ENCODE measurements at places on chromosomes 2 and 18.

GRCh38 chr2:140947236-140947635 lies 1183.6 kb downstream of the LRP1B start:
- no peak for DNase-seq

DNA sequence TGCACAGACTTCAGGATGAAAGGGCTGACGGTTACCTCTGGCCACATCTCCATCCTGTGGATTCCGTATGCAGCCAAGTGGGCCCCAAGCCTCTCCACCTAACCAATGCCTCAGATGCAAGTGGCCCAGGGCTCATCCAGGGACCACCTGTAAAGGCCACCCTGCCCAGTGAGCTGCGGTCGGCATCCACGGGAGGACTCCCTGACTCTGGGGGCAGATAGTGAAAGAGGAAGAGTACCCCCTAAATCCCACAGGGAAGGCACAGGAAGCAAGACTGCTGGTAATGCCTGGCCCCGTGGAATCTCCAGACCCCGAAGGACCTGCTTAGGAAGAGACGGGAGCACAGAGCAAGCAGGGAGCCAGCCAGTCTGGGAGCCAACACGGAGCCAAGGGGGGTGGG lies 11.2 kb upstream of the TPO start:
- DNase-seq: no peak

GRCh38 chr2:120318626-120319025 lies 27.3 kb upstream of the INHBB start:
- DNase-seq: no peak

DNA sequence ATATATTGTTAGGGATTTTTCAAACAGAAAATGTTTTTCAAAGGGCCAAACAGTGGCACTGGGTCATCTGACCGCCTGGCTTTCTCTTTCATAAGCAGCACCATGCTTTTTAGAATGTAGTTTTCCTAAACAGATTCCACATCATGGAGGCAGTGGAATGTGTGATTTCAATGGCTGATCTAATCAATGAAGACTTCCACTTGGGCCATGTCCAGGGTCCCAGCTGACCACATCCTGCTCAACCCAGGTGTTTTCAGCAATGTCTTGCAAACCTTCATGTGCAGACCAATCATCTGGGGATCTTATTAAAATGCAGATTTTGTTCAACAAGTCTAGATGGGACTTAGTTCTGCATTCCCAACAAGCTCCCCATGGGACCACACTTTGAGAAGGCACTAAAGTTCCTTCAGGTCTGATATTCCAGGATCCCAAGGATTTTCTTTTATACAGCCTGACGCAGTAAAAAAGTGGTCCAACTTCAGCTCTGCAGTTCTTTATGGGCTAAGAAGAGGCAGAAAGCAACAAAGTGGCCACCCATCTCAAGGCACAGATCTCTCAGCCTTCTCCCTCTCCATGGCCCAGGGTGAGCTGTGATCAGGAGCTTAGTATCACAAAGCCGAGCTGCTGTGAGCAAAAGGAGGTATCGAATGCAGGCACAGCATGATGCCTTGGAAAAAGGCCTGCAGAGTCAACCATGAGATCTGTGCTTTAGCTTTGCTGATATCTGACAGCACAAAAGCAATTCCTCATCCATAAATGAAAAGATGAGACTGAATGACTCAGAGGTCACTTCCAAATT lies 3.7 kb downstream of the ALKAL2 start:
- no peak for DNase-seq

GRCh38 chr2:40435426-40436092 lies 16.3 kb downstream of the SLC8A1 start:
- DNase-seq: no peak

- no peak for DNase-seq
Measured at GRCh38 chr2:67510745-67511144, 113.6 kb downstream of the ETAA1 start.

DNA sequence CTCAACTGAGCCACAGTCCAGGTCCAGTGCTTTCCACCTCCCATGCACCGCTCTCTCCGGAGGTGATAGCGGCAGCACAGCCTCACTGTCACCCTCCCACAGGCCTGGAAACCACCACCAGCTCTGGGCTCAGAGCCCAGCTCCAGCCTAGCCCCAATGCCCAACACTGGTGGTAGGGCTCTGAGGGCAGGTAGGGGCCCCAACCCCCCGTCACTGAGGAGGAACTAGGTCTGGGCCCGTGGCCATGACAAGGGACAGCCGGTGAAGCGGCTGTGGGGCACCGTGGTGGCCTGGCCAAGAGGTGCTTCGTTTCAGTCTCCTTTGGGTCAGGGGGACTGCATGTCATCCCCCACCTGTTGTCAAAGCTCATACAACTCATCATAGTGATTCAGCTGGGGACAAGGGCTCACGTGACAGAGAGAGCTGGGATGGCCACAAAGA lies 5.5 kb upstream of the TMEM214 start:
- DNase-seq: no peak

DNA sequence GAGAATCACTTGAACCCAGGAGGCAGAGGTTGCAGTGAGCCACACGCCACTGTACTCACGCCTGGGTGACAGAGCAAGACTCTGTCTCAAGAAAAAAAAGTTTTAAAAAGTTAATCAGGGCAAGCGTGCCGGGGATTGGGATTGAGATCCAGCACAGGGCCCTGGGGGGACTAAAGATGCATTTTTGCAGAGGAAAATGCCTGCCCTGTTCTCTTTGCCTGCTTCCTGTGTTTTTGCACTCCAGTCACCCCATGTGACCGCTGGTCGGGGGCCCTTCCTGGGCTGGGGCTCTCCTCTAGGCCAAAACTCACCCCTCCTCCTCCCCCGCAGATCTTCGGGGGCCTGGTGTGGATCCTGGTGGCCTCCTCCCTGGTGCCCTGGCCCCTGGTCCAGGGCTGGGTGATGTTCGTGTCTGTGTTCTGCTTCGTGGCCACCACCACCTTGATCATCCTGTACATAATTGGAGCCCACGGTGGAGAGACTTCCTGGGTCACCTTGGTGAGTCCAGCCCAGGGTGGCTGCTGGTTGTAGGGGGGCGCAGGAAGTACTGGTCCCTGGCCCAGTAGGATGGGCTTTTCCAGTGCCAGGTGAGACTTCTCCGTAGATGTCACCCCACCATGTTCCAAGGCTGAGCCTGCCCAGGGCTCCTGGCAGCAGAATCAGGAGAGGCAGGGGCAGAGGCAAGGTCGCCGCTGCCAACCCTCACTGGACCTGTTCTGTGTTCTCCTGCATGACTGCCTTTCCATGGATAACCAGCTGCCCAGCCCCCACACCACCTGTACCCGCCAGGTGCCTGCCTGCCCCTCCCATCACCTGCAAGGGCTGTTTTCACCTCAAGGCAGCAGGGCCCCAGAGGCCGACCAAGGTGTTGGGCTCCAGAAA lies 22.4 kb downstream of the MAL start:
- no peak for DNase-seq

- no peak for DNase-seq
Measured at GRCh38 chr2:120543899-120544298, 191.8 kb upstream of the GLI2 start.

- DNase-seq: no peak
Measured at GRCh38 chr2:85741833-85742455, 11.8 kb upstream of the ATOH8 start.

DNA sequence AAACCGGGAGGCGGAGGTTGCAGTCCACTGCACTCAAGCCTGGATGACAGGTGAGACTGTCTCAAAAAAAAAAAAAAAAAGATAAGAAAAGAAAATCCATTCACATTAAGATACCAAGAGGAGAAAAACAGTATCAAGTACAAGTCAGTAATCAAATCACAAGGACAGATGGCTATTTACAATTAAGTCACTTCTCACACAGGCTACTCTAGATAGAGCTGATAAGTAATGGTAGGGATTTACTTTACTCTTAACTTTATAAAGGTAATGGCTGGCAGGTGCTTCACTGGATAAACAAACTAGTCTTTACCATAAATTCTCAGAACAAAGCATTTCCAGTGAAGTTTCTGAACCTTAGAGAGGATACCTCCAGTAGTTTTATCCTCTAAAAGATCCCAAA lies 11.5 kb downstream of the SF3B1 start:
- DNase-seq: no peak

- DNase-seq: no peak
Measured at GRCh38 chr2:241659150-241659739, 21.8 kb downstream of the ATG4B start.

- no peak for DNase-seq
Measured at GRCh38 chr2:579351-579886, 97.8 kb downstream of the TMEM18 start.

- no peak for DNase-seq
Measured at GRCh38 chr18:40407909-40408308, 1547.1 kb upstream of the PIK3C3 start.

- DNase-seq: no peak
Measured at GRCh38 chr18:8778386-8778785, 73.0 kb downstream of the MTCL1 start.

DNA sequence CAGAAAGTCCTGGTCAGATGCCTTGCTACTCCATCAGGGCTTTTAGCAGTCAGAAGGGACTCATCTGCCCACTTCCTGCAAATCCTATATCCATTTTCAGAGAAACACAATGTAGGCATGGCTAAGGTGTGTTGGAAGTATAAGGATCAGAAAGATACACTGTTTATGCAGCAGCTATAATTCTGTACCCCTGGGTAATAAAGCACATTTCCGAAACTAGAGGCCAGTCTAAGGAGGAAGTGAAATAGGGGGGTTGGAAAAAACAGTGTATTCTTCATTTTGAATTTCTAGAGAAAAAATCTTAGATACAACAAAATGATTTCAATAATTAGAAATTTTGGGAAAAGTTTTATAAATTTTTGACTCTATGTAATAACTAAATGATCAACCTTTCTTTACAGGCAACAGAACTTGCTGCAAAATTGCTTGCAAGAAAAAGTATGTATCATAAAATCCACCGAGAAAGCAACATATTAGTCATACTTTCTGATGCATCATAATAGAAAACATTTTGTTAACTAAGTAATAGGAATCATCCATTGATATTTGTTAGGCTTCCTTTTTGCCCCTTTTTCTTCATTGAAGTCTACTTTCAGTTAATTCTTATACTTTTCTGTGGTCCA lies 47.4 kb downstream of the FSIP2 start:
- no peak for DNase-seq

GRCh38 chr2:236847023-236847422 lies 238.7 kb upstream of the COPS8 start:
- DNase-seq: no peak

All from germinal center (tissue), 1 donor.